ENCODE measurements at places on chromosomes 4 and X.

- DNase-seq: no peak
Observed at GRCh38 chr4:155929833-155930232, 23.8 kb downstream of the CTSO start.

GRCh38 chr4:101355767-101356702 lies 8.7 kb upstream of the PPP3CA start:
- peak; percentile 63 for DNase-seq

DNA sequence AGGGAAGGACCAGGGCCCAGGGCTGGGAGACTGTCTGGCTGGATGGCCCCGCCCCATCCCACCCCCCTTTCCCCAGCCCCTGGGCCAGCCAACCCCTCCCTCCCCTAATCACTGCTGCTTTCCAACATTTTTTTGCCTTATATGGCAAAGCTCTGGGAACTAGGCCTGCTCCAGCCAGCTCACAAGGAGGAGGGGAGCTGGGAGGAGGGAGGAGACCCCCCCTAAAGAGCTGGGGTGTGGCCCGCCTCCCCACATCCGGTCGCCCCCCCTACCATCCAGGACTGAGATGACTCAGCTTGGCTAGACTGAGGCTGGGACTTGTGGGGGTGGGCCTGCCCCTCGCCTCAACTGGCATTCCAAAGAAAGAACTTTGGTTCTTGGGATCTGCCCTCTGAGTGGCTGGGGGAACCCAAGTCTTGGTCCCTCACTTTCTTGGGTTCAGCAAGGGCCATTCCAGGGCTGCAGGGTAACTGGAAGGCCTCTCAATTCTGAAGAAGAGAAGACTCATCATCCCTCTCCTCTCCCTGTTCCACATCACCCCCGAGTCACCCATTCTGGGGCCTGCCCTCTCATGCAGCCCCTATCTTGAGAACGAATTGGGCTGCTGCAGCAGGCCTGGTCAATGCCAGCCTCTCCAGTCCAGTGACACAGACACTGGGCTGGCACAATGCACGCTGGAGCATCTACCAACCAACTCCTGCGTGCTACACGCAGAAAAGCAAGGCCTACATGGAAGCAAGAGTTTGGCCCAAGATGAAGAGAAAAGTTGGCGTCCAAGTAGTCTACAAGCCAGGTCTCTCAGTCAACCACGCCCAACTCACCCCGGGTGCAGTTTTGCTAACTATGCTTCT lies 4.8 kb downstream of the FLNA start:
- peak; percentile 92 for DNase-seq

GRCh38 chr4:8846046-8846720 lies 25.5 kb downstream of the HMX1 start:
- no peak for DNase-seq

DNA sequence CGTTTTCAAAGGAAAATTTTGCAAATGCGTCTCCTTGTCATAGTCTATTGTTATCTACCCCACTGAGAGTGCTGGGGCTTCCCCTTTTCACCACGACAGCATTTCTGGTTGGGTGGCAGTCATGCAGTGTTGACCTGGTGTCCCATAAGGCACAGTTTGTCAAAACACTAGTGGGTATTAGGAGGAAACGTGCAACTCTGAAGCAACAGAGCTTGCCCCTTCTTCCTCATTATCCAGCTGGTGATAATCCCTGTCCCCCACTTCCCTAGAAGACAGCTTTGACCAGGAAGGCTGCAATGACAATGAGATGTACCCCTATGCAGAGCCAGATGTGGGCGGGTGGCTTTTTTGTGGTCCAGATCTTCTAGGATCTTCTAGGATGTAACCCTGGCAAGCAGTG lies 1.8 kb downstream of the TBC1D1 start:
- DNase-seq: no peak

GRCh38 chrX:45434231-45434630 lies 233.6 kb upstream of the DIPK2B start:
- no peak for DNase-seq

DNA sequence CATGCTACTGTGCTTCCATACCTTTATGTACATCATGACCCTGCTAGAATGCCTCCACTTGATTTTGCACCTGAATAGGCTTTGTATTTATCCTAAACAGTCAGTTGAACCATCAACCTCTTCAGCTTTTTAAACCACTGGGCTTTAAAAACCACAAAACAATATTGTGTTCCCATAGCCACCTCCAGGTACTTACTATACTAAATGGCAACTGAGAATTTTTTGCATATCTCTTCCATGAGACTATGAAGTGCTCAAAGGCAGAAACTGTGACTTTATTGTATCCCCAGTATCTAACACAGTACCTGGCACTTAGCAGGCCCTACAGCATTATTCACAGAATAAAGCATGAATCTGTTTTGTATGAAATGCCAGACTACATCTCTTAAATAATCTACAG lies 39.7 kb downstream of the ANAPC10 start:
- no peak for DNase-seq

- DNase-seq: no peak
Observed at GRCh38 chrX:44529310-44529709, 13.3 kb downstream of the FUNDC1 start.

GRCh38 chr4:166499820-166500219 lies 626.8 kb downstream of the TLL1 start:
- no peak for DNase-seq

DNA sequence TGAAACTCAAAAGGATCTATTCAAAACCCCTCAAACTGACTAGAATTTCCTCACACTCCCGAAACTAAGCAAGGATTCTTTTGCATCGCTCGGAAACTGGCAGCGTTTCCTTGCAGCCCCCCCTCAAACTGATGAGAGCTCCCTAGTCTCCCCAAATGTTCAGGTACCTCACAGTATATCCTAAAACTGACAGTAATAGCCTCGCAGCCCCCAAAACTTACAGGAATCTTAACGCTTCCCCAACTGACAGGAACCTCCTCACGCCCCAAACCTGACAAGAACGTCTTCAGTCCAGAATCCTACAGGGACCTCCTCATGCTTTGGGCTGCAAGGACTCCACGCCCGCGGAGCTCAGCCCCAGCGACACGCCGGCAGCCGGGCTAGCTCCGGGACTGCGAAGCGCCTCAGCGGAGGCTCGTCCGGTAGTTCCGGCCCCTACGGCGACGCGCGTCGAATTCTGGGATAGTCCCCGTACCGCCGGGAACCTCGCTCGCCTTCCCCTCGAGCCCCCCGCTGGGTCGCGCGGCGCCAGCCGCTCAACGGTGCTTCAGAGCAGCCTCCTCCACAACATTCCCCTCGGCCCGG lies 640 bp downstream of the PHF8 start:
- no peak for DNase-seq

- peak; percentile 53 for DNase-seq
Observed at GRCh38 chrX:113305496-113305895, 464.9 kb upstream of the AMOT start.

- no peak for DNase-seq
Observed at GRCh38 chr4:110830461-110830860, 207.6 kb upstream of the PITX2 start.

DNA sequence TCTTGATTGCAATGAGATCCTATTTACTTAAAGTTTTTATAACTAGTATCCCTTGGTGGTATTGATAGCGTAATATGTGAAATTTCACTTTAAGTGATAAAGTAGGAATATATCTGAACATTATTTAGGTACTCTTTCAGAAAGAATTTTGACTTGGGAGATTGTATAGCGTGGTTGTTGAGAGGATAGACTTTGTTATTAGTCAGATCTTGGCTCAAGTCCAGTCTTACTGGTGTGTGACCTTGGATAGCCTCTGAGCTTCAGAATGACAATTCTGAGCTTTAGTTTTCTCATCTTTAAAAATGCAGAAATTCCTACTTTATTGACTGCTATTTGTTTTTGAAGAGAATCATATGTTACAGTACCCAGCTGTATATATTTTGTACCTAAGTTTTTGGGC lies 32.6 kb downstream of the DCK start:
- peak; percentile 70 for DNase-seq

DNA sequence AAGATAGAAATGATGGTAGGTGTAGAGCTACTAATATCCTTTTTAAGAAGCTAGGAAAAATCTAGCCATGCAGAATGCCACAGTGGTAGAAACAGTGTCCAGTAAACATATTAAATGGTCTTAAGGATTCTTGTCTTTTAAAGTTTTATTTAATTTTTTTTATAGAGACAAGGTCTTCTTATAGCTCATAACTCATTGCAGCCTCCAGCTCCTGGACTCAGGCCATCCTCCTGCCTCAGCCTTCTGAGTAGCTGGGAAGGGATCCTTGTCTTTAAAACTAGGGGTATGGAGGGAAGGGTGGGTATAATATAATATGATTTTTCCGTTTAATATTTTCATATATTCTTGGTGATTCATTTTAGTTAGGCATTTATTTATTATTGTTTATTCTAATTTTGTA lies 3.8 kb downstream of the TMEM165 start:
- DNase-seq: no peak
